ENCODE measurements at places on chromosomes 13 and 19.

- no peak for DNase-seq
Observed at GRCh38 chr13:30128095-30128494, 179.3 kb downstream of the KATNAL1 start.

- no peak for DNase-seq
Observed at GRCh38 chr19:1377176-1377964, 6.3 kb upstream of the NDUFS7 start.

GRCh38 chr13:99320693-99321481, 13.7 kb upstream of the GPR183 start:
- no peak for DNase-seq

DNA sequence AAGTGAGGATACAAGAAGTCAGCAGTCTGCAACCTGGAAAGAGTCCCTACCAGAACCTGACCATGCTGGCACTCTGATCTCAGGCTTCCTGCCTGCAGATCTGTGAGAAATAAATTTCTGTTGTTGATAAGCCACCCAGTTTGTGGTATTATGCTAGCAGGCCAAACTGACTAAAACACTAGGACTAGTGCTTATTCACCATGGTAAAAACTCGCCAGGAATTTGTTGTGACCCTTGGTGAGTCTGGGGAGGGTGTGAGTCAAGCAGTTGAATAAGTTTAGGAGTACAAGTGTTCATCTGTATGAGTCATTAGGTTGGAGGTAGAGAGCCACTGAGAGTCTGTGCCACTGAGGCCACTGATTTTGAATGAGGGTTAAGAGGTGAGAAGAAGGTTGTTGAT, 3.6 kb downstream of the ZIK1 start:
- no peak for DNase-seq
